ENCODE measurements at places on chromosomes 16 and 17.
A peak's percentile ranks its signal among the peaks of the same experiment; 100 is the strongest.

DNA sequence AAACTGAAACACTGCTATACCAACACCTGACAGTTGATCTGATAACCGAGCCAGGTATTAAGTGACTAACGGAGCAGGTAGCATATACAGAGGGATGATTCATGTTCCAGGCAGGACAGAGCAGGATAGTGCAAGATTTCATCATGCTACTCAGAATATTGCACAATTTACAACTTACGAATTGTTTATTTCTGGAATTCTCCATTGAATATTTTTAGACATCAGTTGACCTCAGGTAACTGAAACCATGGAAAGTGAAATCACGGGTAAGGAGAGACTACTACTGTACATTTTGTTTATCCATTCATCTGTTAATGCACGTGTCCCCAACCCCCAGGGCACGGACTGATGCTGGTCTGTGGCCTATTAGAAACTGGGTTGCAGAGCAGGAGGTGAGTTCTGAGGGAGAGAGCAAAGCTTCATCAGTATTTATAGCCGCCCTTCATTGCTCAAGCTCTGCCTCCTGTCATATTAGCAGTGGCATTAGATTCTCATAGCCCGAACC lies 14.5 kb upstream of the PPM1E start:
- DNase-seq, result no peak

GRCh38 chr16:85229869-85230462 lies 117.7 kb upstream of the CIBAR2 start:
- DNase-seq, result no peak

DNA sequence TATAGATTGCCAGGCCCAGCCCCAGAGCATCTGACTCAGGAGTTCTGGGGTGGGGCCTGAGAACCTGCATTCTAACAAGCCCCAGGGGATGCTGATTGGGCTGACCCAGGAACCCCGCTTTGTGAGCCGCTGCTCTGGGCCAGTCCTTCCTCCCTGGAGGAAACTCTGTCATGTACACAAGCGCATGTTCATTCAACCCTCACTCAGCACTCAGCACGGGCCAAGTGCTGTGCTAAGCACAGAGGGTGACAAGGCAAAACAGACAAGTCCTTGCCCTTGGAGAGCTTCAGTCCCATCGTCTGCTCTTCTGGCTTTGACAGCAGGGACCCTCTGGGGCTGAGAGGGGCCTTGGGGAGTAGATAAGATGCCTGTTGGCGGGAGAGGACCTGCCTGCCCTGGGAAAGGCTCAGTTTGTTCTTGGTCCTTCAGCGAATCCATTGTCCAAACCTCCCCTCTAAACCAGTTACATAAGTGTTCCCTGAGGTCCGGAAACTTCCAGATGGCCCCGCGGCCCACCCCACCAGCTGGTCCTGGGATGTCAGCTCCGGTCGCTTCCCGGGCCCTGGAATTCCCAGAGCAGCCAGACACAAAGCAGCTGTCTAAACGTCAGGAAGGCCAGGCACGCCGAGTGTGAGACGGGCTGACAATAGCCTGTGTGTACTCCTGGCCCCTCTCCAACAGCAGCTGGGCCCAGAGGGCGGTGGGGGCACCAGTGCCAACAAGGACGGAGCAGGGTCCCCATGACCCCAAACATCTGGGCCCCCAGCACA lies 88.8 kb downstream of the ZDHHC7 start:
- no peak for DNase-seq

DNA sequence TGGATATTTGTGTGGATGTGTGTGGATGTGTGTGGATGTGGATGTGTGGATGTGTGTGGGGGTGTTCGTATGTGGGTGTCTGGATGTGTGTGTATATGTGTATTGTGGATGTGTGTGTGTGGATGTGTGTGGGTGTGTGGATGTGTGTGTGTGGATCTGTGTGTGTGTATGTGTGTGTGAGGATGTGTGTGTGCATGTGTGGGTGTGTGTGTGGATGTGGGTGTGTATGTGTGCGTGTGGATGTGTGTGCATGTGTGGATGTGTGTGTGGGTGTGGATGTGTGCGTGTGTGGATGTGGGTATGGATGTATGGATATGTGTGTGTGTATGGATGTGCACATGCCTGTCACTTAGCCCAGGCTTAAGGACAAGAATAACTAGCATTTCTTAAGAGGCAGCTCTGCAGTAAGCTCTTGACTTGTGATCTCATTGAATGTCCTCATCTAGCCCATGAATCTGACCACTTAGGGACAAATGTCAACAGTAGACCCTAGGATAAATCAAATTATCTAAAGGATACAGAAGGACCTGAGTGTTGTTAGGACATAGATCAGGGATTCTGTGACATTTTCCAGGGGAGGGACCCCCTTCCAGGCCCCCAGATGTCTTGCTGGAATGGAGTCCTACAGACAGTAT lies 83.5 kb downstream of the BMERB1 start:
- DNase-seq, result no peak

- DNase-seq, result no peak
These were observed 114.1 kb downstream of the ADCY9 start for GRCh38 chr16:4002121-4002520.

DNA sequence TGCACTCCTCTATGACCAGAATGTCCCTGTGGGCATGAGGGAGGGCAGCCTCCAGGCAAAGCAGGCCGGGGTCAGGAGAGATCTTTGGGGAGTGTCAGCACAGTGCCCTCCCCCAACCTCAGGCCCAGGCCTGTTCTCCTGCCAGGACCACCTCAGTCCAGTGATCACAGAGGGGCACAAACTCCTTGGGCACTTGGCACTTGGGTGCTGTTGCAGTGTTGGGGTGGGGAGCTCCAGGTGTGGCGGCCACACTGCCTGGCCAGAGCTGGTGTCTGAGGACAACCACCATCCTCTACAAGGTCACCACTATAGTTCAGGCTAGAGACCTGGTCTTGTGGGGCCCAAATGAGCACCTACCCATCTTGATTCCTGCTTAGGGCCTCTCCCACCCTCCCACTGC lies 37.2 kb downstream of the SMPD3 start:
- no peak for DNase-seq

DNA sequence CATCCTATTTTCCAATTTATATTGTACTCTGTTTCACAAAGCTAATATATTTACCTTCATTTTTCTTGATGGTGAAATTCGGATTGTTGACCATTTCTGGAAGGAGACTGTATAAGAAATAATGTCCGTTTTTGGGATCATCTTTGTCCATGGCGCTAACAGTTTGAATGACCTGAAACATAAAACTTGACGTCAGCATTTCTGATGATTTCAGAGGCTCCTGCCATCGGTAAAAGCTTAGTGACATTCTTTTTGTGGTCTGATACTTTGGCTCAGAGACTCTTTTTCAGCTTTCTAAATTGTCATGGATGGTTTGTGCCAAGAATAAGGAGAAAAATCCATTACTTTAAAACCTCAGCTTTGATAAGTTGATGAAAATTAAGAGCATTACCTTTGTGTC lies 322.5 kb downstream of the CDH8 start:
- DNase-seq, result no peak

DNA sequence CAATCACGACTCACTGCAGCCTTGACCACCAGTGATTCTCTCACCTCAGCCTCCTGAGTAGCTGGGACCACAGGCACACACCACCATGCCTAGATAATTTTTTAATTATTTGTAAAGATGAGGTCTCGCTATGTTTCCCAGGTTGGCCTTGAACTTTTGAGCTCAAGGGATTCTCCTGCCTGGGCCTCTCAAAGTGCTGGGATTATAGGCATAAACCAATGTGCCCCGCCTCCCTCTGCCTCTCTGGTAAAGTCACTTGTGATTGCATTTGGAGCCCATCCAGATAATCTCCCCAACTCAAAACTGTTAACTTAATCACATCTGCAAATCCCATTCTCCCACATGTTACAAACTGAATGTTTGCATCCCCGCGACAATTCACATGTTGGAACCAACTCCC lies 11.8 kb upstream of the PECAM1 start:
- DNase-seq, result no peak

DNA sequence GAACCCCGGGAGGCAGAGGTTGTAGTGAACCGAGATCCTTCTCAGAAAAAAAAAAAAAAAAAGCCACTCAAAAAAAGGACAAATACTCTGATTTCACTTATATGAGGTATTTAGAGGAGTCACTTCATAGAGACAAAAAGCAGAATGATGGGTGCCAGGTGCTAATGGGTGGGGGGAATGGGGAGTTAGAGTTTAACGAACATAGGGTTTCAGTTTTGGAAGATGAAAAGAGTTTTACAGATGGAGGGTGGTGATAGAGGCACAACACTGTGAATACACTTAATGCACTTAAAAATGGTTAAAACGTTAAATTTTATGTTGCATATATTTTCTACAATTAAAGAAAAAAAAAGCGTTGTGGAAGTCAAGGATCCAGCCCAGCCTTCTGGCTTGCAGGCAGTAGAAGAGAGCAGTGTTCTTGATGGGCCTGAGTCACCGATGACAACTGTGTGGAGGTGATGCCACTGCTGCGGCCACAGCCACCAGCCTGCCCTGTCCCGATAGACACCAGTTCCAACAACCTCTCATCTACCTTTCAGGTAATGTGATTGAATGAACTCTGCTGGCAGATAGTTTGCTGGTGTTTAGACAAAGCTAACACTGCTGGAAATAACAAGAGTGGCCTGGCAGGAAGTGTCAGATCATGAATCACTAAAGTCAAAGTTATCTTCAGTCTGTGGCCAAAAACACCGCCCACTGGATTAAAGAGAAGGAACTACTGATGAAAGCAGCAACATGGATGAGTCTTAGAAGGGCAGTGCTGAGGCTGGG lies 49.9 kb upstream of the COX10 start:
- DNase-seq, result no peak

- no peak for DNase-seq
These were observed 363.1 kb upstream of the RBFOX1 start for GRCh38 chr16:6969594-6969993.

GRCh38 chr16:75230471-75231110 lies 11.8 kb downstream of the CTRB1 start:
- DNase-seq, result no peak

DNA sequence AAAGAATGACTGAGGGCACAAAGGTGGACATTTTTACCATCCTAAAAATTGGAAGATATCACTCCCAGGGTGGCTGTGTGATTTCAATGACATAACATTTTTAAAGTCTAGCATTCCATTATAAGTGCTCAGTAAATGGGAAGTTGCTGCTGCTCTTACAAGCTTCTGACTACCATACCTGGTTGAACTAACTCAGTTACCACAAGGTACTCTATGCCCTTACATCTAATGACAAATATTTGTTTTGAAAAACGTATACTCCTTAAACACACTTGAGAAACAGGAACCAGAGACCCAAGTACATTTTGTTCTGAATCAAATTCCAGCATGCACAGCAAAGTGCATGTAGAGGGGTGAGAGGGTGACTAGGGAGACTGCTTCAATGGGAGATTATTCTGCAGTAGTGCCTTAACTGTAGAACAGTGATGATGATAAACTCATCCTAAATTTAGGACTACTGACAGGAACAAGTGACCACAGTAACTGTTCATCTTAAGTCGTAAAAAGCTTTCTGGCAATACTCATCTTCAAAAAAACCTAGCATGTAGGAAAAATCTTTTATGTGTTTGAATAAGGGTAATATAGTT lies 83.5 kb downstream of the KANSL1 start:
- no peak for DNase-seq

DNA sequence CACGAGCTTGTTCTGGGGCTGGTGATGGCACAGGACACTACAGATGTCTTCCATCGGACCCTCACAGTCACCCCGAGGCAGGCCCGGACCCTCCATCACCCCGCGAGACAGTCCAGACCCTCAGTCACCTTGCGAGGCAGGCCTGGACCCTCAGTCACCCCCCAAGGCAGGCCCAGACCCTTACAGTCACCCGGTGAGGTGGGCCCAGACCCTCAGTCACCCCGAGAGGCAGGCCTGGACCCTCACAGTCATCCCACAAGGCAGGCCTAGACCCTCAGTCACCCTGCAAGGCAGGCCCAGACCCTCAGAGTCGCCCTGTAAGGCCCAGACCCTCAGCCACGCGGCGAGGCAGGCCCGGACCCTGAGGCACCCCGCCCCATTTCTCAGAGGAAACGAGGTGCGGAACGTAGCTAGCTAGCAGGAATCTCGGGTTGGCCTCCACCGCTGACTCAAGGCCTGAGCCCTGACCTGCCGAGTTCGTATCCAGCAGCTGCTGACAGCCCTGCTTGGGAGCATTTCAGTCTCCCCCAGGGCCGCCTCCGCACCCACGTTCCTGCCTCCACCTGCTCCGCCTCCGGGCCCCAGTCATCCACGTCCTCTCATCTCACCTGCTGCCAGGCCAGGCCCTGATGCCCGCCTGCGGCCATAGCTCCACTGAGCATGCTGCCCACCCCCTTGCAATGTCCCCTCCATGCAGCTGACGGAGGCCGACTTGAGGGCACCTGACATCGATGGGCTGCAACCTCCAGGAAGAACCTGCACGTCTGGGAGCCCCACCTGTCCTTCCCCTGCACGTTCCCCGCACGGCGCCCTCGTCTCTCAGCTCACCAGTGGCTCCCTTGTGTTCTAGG lies 28.7 kb downstream of the RPH3AL start:
- DNase-seq, result peak; percentile 6

GRCh38 chr16:67464565-67464964 lies 16.4 kb downstream of the ATP6V0D1 start:
- DNase-seq, result no peak

GRCh38 chr16:72894293-72895151 lies 153.4 kb downstream of the ZFHX3 start:
- DNase-seq, result no peak

GRCh38 chr17:39194089-39194984 lies 3.1 kb downstream of the CACNB1 start:
- no peak for DNase-seq

DNA sequence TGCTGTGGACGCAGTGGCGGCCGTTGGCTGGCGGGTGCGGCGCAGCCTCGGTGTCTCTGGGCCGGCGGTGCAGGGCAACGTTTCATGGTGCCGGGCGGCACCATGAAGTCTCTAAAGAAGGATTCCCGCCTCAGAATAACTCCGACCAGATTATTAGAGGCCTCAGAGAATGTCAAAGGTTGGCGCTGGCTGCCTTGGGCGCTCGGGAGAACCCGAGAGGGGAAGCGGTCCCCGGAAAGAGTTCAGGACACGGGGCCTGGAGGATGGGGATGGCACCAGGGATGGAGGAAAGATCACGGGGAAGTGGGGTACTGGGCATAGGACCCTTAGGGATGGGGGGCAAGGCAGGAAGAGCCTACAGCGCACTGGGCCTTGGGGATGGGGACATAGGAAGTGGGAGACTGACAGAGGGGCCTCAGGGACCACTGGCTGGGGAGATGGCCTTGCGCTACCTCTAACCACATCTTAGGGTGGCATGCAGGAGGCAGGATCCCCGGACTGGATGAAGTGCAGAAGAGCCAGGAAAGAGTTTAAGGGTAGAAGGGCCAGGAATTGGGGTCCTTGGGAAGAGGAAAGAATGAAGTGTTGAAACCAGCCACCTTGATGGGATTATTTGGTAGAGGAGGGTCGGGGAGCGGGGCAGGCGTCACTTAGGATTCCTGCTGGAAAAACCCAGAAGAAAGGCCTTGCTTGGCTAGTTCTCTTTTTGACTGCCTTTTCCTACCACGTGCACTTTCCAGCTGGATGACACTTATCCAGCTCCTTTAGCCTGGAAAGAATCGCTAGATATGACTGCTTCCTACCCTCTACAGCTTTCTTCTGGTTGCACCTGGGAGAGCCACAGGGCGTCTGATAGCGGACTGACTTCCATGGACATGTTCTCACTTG lies 578 bp downstream of the MYCBPAP start:
- DNase-seq, result no peak

GRCh38 chr17:81941484-81942166 lies 4.5 kb upstream of the PYCR1 start:
- no peak for DNase-seq
